ENCODE measurements at places on chromosomes 7 and 10.

GRCh38 chr10:45470098-45471012 lies 96.3 kb downstream of the ALOX5 start:
- peak; percentile 78 for DNase-seq

- no peak for DNase-seq
These were observed 91.7 kb downstream of the DNAJB6 start for GRCh38 chr7:157428554-157428945.

- no peak for DNase-seq
These were observed 104.7 kb upstream of the RHEB start for GRCh38 chr7:151624246-151624928.

GRCh38 chr7:47714669-47715607 lies 133.0 kb upstream of the TNS3 start:
- peak; percentile 63 for DNase-seq

- no peak for DNase-seq
These were observed 12.3 kb downstream of the KLF14 start for GRCh38 chr7:130721486-130722277.

DNA sequence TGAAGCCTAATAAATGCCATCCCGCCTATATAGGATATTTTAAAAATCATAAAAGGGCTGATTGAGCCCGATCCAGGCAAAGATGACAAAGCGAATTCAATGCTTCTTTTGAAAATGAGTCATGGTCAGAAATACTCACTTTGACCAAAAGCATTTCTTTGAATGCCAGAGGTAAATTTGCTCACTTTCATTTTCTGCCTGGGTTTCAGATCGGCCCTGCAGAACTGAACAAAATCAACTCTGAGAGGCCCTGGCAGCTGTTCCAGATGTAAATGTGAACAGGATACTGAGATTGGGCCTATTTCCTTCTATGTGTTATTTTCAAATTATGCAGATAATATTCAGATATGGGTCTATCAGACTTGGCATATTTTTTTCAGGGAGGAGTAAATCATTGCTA lies 114.8 kb upstream of the ARID5B start:
- no peak for DNase-seq

GRCh38 chr7:23713285-23714149 lies 3.5 kb downstream of the STK31 start:
- DNase-seq, result no peak

GRCh38 chr7:81926154-81926553 lies 156.3 kb upstream of the HGF start:
- DNase-seq, result no peak

GRCh38 chr7:157775560-157776332 lies 438.9 kb downstream of the DNAJB6 start:
- no peak for DNase-seq

DNA sequence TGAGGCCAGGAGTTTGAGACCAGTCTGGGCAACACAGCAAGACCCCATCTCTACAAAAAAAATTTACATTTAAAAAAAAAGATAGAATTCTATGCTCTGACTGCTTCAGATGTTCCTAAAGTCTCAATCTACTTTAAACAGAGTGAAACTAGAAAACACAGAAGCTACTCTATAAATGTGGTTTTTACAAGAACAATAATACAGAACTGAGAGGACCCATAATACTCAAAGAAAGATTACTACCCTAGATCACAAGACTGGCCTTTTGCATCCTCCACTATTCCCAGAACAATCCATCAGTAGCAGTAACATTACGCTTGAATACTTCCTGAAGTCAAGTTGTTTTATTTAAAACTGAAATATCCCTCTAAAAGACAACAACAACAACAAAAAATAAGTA lies 119.4 kb downstream of the ZFAND4 start:
- no peak for DNase-seq

GRCh38 chr10:132527339-132528063 lies 10.1 kb upstream of the INPP5A start:
- DNase-seq, result no peak

GRCh38 chr10:17138460-17139042 lies 8.9 kb upstream of the CUBN start:
- no peak for DNase-seq

DNA sequence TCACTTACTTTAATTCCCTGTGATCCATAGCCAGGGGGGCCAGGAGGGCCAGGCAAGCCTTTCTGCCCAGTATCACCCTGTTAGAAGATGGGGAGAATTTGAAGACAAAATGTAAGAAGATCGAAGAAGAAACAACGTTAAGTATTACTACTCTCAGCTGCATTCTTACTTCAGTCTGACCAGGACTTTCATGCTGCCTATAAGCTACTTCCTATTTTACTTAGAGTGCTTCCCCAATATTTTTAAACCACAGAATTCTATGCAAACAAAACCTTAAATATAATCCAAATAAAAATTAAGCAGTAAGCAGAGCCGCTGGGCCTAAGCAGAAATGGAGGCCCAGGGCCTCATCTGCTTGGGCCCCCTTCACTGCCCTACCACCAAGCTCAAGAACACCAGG lies 117.8 kb downstream of the COL28A1 start:
- no peak for DNase-seq

DNA sequence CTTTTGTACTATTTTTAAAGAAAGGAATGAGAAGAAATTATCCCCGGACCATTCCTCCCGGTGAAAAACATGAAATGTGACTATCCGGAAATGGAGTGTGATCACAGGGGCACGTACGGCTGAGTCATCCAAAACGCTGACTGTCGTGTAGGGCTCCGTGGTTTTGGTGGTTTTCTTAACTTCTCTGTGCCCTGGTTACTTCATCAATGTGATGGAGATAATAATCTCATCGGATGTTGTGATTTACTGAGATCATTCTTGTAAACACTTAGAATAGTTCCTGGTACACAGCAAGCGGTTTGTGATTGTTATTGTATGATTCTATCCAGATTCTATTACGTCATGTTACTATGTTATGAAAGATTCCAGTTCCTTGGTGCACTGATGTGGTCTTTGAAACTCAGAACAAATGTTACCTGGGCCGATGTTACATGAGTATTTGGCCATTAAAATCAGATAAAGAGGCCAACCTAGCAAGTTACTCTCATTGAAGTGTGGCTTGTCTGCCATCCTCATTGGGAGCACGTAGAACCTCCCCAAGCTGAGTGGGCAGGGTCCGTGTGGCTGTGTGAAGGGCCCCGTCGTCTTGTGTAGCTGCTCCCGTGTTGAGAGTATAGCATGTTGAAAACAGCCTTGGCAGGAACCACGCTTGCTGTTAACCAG lies 99.5 kb downstream of the CAMK1D start:
- DNase-seq, result peak; percentile 62

- DNase-seq, result no peak
These were observed 6.3 kb downstream of the CALN1 start for GRCh38 chr7:72405871-72406270.

DNA sequence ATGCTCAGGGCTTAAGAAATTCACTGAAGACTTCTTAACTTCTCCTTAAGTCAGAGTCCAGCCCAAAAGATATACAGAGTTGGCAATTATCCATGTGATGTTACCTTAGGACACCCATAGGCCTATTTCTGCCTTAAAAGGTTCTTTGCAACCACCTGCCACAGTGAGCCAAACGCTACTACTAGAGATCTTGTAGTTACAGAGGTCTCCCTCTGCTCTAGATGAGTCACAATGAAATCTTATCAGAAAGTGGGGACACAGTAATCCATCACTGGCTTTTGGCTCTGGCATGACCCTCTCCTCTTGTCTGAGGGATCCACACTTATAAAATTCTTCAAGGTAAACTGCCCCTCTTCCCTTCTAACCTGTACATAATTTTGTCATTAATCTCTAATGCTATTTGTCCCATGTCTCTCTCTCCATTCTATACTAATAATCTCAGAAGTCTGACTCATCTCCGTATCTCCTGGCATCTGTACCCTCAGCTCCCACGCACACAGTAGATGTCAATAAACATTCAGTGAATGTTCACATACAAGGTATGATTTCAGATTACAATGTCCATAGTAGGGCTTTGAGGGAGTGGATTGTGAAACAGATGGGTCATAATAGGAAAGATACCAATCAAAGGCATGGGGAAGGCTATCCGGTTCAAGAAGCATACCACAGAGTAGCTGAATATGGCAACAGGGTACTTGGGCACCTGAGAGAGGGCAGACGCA lies 112.1 kb downstream of the SGMS1 start:
- no peak for DNase-seq

GRCh38 chr10:60978287-60979115 lies 34.5 kb upstream of the RHOBTB1 start:
- DNase-seq, result no peak

GRCh38 chr7:157722137-157723060 lies 385.6 kb downstream of the DNAJB6 start:
- DNase-seq, result no peak

GRCh38 chr10:18737841-18738240 lies 78.6 kb downstream of the ARL5B start:
- DNase-seq, result no peak

DNA sequence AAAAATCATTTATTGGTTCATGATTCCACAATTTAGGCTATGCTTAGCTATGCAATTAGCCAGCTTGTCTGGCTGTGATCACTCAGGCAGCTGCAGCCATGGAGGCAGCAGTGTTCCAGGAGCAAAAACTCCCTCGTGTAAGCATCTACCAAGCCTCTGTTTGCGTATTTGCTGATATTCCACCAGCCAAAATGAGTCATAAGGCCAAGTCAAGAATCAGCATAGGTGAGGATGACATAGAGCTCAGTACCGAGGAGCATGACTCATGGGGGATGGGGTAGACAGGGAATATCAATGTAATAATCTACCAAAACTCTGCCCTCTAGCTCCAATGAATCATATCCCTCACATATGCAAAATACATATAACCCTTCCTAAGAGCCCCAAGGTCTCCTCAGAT lies 63.3 kb downstream of the IMMP2L start:
- DNase-seq, result no peak

DNA sequence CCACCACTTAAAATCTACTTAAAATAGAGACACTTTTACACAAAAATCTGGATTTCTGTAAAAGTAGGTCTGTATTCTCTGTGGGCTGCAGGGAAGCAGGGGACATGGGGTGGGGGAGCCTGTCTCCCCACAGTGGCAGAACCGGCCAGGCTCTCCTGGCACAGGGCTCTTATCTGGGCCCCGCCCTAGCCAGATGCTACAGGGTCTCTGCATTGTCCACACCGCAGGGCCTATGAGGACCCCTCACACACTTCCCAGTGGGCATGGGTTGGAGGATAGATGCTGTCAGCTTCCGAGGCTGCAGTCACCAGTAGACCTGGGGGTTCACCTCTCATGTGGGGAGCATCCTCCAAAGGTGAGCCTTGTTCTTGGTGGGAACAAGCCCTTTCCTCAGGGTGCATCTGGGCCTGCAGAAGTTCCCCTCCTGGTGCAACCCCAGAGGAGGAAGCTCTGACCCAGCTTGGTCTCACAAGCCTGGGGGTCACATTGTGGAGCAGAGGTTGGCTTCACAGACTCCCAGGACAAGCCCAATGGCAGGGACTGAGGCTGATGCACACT lies 15.4 kb upstream of the MYL7 start:
- DNase-seq, result no peak

DNA sequence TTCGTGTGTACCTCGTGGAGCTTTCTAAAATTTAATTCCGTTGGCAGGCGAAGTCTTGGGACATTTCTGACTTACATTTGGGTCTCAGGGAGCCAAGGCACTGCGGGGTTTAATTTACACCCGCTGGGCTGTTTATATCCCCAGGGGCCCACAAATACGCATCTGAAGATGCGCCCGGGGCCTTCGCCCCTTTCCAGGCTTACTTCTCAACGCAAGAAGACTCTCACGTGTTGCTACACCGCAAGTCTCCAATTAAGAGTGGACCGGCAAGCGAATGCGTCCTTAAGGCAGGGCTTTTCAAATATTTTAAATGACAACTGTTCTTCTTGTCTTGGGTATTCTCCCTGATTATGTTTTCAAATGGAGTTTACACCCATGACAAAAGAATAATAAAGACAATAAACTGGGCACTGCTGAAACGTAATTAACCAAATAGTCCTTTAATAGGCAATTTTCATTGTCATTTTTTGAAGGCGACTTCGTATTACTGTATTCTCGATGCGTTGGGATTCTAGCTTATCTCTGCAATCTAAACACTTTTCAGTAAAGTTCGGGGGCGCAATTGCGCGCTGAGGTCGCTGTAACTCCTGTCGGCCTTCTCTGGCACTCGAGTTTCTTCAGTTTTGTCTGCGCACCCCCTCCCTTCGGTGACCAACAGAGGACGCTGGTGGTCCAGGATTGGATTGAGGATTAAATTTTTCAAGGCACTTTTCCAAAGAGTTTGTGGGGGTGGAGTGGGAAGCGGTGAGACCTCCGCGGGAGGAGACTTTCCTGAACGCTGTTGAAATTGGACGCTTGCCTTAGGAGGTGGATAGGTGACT lies 837 bp upstream of the IGFBP3 start:
- DNase-seq, result peak; percentile 13

DNA sequence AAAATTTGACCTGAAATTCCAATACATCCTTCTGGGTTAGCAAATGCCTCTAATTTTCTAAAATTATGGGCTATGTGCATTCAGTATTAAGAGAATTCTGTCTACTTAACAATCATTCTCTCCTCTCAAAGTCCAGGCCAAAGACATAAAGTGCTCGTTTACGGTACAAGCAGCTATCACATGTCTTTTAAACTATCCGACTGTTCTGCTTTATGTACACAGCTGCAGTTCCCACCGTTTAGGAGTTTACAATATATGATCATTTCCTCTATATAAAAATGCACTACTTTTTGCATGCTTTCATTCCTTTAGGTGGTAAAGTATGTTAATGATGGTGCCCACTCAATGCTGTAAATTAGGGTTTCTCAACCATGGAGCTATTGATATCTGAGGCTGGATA lies 34.0 kb downstream of the CDK6 start:
- no peak for DNase-seq

DNA sequence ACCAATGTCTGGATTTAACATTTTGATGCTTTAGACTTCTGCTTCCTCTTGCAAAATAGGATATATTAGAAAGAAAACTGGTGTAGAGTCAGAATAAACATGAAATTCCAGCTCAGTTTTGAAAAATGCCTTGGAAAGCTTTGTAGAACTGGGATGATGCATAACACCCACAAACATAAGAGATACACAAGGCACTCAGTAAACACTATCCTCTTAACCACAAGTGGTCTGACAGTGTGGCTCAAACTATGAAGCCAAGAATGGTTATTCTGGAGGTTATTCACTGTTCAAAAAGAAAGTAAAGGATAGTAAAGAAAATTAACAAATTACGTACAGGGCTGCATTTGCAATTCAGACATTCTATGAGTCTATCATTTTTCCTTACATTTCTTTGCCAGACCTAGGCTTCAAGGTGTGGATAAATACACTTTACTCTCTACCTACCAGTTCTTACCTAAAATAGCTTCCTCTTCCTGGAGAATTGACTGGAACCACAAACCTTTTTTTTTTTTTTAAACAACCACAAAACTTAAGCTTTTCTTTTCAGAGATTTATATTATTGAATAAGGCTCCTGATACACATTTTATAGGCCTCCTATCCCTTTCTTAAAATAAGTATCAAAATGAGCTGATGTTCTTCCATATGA lies 9.0 kb upstream of the RSBN1L start:
- no peak for DNase-seq

Data from B cell (primary cell).